Activated naive CD8-positive, alpha-beta T cell treated with anti-CD3 and anti-CD28 coated beads for 36 hours (primary cell): ENCODE measurements at places on chromosomes 16 and 17. TPM values are rescaled to one million over a fixed set of nuclear protein-coding genes. Genes with fewer than 3 reads are reported as not detected.
A peak's percentile ranks its signal among the peaks of the same experiment; 100 is the strongest.

Gene C16orf54
- total RNA-seq, result 19.1 TPM

Gene MFAP4
- 0.14 TPM for total RNA-seq

Gene PRSS8
- not detected for total RNA-seq

Gene NPIPB13
- total RNA-seq, result 6.8 TPM

Gene TEKT5
- total RNA-seq, result not detected

Gene GRAPL
- total RNA-seq, result 3.5 TPM

Gene OR3A2
- total RNA-seq, result 7.2 TPM

Gene TMEM88
- total RNA-seq, result 4.8 TPM

Gene CACNG1
- not detected for total RNA-seq

Gene ZNF764
- 11.9 TPM for total RNA-seq

Gene ABCA3
- 3.5 TPM for total RNA-seq

Gene CCL7
- total RNA-seq, result not detected

Gene EPN3
- total RNA-seq, result not detected

GRCh38 chr17:17527956-17528500 is 31.8 kb upstream of the RASD1 start:
- DNase-seq, result no peak

DNA sequence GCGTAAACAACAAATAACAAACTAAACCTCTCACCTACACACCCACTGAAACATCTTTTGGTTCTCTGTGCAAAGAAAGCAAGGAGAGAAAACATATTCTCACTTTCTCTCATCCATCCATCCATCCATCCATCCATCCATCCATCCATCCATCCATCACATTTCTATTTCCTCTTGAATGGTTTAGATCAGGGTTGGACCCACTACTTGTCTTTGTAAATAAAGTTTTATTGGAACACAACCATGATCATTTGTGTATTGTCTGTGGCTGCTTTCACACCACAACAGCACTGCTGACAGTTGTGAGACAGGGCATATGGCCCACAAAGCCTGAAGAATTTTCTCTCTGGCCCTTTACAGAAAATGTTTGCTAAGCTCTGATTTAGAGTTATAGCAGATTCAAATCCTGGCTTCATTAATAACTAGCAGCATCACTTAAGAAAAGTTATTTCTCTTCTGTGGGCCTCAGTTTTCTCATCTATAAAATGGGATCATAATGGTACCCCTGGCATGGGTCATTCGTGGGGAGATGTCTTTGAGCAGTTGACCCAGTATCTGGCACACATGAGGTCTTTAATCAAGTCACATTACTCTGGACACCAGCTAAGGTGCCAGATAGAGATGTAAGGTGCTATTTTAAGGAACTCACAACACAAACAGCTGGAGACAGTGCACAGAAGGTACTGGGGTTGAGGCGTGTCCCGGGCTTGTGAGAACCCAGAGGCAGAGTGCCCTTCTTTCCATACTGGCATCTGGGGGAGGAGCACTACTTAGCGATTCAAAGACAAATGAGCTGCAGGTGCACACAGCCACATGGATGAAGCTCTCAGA is 146.3 kb downstream of the CMIP start:
- DNase-seq, result no peak

GRCh38 chr17:61444831-61445230 is 7.4 kb upstream of the TBX4 start:
- DNase-seq, result no peak

DNA sequence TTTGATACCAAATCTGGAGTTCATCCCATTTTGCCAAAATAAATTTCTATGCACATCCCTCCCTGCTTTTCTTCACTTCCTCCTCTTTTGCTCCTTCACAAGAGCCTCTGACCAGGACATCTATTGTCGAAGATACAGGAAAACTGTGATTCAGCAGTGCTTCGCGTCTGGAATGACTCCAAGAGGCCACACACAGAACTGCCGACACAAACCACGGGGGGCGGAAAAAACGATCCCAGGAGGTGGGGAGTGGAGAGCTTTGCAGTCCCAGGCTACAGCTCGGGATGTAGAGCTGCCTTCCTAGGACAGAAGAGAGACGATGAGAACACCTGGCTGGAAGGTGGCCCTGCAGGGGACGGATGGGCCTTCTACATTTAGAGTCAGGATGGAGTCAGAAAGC is 102.8 kb downstream of the XYLT1 start:
- no peak for DNase-seq

DNA sequence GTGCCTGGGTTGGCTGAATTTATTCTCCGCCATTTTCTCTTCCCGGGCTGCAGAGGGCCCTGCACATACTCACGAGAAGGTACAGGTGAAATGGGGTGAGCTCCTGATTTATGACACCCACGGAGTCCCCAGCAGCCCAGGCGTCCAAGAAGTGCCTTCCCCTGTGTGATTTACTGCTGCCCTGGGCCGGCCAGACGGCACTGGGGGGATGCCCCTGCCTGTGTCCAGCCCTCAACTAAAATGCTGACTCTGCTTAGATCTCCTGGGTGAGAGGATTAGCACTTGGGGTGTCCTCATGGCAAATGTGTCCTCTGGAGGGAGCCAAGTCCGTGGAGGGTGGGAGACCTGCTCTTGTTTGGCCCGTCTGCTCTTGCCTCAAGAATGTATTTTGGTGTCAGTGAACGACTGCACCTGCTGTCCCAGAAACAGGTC is 132.4 kb downstream of the MAF start:
- DNase-seq, result no peak

DNA sequence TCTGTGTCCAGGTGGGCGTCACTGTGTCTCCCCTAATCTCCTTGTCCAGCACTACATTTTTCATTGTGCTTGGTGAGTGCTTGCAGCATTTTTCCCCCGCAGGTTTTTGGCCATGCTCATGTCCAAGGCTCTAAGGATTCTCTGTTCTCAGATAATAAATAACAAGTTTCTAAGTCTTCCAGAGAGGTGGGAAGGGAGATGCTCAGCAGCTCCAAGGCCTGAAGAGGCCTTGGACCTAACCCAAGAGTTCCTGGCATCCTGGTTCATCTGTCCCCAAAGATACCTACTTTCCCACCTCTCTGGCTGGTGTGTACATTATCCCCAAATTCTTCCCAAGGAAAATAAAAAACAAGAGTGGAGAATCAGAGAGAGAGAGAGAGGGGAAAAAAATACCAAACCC is 45.3 kb downstream of the MEOX1 start:
- no peak for DNase-seq

DNA sequence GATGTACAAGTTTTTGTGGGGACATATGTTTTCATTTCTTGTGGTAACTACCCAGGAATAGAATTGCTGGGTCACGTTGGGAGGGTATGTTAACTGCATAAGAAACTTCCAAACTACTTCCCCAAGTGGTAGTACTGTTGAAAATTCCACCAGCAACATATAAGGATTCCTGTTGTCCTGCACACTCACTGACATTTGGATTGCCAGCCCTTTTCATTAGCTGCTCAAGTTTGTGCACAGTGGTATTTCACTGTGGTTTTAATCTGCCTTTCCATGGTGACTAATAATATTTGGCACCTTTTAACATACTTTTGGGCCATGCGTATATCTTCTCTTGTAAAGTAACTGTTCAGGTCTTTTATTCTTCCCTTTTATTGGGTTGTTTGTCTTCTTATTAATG is 103.3 kb downstream of the GNAO1 start:
- DNase-seq, result no peak

DNA sequence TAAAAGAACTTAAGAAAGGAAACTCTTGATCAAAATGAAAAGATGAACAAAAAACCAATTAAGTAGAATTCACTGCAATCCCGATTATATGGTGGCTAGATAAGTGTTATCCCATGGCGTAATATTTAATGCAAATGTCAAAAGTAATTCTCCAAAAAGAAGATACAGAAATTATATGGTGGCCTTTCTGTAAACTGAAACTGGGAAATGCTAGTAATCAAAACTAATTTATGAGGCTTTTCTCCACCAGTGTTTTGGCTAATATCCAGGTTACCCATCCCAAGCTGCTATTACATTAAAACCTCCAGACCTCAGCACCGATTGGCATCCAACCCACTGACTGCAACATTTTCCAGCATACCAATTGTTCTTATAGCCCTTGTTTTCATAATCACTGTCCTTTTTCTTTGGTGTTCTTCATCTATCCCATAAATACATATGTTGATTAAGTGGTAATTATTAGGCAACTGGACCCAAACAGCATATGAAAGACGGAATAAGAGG is 77.2 kb upstream of the TNRC6A start:
- DNase-seq, result no peak

GRCh38 chr17:81808778-81809555 is 5.0 kb downstream of the GCGR start:
- DNase-seq, result no peak

DNA sequence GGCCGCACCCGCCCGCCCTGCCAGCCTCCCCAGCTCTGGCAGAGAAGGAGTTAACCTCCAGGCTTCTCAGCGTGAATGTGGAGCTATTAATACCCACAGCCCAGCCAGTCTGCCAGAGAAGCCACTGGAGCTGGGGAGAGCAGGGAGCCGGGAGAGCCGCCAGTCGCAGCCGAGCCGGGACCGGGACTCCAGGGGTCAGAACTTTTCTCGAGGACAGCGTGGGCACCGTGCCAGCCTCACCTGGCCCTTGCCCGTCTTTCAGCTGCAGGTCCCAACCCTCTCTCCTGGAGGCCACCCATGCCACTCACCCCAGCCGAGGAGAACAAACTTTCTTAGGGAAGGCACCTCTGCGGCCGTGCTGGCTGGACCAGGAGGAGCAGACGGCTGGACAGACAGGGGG is 33.8 kb upstream of the SBK1 start:
- no peak for DNase-seq

DNA sequence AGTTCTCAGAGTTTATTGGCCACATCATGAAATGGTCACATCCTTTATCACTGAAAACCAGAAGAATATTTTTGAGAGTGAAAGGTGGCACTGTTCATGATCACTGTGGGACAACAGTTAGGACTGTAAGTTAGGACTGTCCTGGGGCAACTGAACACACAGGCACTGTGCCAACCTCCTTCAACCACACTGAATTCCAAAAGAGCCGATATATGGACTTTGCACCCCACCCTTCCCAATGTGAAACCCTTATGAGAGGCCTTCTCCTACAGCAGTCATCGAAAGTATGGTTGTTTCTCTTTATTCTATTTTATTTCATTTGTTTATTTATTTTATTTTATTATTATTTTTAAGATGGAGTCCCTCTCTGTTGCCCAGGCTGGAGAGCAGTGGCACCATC is 353.5 kb downstream of the TOX3 start:
- no peak for DNase-seq

- DNase-seq, result no peak
These were observed 6.9 kb downstream of the IFT20 start for GRCh38 chr17:28328325-28328724.

- no peak for DNase-seq
These were observed 105.4 kb downstream of the YPEL2 start for GRCh38 chr17:59436900-59437299.

DNA sequence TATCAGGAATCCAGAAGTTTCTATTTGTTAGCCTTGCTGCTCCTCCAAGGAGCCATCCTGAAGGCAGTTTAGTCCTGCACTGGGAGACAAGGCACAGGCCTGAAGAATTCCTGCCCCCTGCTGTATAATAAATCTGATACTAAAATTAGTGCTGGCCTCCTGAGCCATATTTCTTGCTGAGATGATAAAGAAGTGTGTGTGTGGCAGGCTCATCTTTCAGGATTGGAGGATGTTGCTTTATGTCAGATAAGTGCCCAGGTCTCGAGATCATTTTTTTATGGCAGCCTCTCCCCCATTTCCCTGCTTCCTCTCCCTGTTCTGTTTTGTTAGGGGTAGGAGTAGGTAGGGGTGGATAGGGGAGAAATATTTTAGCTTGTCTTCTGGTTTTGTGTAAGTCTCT is 26.0 kb downstream of the MSI2 start:
- DNase-seq, result no peak

DNA sequence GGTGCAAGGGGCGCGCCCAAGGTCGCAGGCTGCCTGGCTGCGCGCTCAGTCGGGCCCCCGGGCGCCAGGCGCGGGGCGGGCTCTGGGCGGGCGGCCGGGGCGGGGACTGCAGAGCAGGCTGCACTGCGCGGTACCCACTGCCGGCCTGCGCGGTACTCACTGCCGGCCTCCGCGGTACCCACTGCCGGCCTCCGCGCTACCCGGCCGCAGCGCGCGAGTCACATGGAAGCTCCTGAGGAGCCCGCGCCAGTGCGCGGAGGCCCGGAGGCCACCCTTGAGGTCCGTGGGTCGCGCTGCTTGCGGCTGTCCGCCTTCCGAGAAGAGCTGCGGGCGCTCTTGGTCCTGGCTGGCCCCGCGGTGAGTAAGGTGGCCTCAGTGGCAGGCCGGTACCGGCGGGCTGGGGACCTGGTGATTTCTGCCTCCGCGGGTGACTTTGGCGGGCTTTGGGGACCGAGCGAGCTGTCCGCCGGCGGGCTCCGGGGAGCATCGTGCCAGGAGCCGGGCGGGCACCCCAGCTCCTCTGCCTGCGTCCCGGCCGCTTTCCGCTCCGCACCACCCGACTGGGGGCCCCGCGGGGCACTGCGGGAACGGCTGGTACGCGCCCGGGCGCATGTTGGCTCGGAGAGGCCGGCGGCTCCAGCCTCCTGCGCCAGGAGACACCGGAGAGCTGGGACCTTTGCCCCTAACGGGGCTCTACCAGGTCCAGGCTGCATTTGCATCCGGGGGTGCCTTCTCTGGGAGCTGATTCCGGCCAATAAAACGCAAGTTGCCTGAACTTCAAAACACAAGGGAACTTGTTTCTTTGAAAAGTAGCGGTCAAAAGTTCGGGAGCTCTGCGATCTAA is at the start of gene SLC47A1:
TSS of gene SLC47A1 (plus strand) at position 137 of the 844 bp plus-strand sequence. CDS start at position 223, 86 bp downstream.
- DNase-seq, result peak; percentile 39

DNA sequence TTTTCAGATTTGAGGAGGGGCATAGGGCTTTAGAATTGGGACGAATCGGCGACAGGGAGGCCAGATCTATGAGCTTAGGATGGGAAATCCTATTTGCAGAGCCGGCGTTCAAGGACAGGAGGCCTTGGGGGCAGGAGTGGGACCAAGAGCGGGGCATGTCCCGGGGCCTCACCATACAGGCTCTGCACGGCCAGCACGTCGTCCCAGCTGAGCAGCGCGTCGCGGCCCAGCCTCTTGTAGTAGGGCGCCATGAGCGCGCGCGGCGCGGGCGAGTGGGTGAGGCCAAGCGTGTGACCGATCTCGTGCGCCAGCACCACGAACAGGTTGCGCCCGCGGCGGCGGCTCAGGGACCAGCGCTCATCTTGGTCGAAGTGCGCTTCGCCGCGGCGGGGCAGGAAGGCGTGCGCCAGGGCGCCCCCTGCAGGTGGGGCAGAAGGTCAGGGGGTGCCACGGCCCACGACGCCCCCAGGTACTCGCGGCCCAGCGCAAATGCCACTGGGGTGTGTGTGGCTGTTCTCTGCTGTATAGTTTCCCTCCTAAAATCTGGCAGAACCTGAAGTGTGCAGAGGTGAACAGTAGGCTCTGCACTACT is 9.3 kb downstream of the C17orf50 start:
- no peak for DNase-seq

GRCh38 chr17:57916925-57917858 is 38.0 kb downstream of the CUEDC1 start:
- DNase-seq, result no peak

- DNase-seq, result no peak
These were observed 4.7 kb upstream of the CDT1 start for GRCh38 chr16:88798772-88799455.

DNA sequence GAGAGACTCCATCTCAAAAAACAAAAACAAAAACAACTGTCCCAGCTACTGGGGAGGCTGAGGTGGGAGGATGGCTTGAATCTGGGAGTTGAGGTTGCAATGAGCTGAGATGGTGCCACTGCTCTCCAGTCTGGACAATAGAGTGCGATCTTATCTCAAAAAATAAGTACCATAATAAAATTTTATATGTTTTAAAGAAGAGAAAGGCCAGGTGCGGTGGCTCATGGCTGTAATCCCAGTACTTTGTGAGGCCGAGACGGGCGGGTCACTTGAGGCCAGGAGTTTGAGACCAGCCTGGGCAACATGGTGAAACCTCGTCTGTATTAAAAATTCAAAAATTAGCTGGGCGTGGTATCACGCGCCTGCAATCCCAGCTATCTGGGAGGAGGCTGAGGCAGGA is 11.4 kb downstream of the RPUSD1 start:
- no peak for DNase-seq
